ENCODE measurements at places on chromosomes 2 and 18.
A peak's percentile ranks its signal among the peaks of the same experiment; 100 is the strongest.

DNA sequence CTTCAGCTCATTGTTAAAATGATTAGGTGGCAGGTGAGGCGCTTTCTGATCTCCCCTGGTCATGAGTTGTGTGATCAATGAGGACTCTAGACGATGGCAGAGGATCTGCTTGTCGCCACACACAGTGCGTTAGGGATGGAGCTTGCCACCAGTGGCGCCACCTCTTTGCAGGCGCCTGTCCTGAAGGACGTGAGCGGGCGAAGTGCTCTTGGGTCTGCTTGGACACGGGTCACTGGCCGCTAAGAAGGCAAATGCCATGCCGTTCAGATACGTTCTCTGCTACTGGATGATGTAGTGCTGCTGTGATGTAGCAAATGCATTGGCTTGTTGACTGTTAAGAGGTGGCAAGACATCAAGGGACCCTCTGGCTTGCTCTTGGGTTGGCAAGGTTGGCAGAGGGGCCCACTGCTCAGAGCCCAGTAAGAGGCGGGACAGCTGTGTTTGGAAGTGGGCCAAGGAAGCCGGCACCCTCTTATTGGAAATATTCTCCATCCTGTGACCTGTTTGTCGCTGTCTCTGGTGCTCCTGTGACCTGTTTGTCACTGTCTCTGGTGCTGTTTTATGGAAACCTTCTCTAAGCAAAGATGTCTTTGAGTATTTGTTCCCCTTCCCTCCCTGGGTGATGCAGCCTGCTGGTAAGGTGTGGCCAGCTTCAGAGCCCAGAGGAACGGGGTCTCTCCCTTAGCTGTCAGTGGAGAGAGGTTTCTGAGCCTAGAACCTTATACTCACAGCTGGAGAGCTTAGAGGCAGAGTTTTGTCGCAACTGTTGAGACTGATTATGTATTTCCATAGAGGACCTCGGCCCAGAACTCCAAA is 14.6 kb downstream of the LDLRAD4 start:
- no peak for DNase-seq

GRCh38 chr2:207073801-207074678 is 91.7 kb downstream of the KLF7 start:
- DNase-seq = no peak

- peak; percentile 51 for DNase-seq
Measured at GRCh38 chr2:176729706-176730569, 460.7 kb downstream of the MTX2 start.

- DNase-seq = no peak
Measured at GRCh38 chr2:224586127-224586695, 1.0 kb upstream of the CUL3 start.

GRCh38 chr2:171668183-171668582 is 19.1 kb upstream of the DYNC1I2 start:
- no peak for DNase-seq

DNA sequence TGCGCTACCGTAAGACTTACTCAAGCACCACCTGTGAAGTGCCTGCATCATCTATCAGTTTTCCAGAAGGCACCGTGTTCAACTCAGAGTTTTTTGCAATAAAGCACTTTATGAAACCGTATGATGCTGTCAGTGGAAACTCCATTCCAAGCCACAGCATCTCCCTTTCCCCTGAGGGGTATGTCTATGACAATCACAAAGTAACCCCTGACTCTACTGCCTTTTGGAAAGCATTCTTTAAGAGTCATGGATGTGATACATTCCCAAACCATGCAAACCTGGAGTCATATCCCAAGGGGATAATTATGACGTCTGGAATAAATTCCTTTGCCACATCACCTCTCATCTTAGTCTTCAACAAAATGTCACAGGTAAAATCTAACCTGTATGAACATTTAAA is 39.2 kb downstream of the UNC50 start:
- no peak for DNase-seq

DNA sequence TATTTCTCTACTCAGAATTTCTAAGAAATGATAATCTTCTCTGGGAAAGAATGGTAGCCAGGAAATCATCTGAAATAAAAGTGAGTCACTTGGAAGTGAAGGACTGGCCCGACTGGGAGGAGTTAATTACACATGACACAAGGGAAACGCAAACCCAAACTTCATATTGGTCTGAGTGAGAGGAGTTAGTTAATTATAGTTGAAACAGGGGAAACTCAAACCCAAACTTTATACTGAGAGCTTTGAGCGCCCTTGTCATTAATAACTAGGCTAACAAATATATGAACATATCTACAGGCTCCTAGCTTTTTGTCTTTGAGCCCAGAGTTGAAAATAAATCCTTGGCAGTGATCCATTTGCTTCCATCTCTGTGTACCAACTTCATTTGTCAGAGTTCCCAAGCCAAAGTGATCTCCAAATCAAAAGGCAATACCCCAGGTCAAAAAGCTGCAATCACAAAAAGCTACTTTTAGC is 187.8 kb upstream of the COL3A1 start:
- no peak for DNase-seq

GRCh38 chr18:62450546-62451410 is 72.0 kb upstream of the ZCCHC2 start:
- peak; percentile 71 for DNase-seq

DNA sequence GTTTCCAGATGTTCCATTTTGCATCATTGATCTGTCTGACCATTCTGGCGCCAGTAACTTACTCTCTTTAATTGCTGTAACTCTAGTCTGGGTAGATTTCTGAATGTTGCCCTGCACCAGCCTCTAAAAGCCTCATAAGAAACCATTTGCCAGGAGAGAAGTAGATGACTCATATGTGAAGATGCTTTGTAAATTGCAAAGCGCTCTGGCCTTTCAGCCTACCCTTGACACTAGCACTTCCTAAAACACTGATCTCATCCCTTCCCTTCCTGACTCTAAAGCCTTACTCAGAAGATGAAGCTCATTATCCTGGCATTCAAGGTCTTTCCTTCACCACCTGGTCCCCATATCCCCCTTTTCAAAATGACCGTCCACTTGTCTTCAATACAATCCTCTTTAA is 193.2 kb upstream of the MEX3C start:
- DNase-seq = no peak

DNA sequence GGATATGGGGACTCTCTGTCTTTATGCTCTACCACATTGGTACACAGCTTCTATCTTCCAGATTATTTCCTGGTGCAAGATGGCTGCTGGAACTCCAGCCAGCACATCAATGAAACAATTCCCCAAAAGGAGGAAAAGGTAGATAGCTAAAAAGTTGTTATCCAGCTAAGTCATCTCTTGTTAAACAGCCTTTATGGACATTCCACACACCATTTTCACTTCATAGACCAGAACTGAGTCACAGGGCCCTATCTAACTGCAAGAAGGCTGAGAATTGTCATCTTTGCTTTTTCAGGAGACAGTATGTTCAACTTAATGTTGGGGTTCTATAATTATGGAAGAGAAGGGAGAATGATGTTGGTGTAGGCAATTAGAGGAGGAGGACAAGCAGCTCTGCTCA is 133.3 kb upstream of the NOSTRIN start:
- DNase-seq = no peak
